Hair follicle dermal papilla cell (primary cell): ENCODE measurements at places on chromosomes 13 and 19. TPM values are rescaled to one million over a fixed set of nuclear protein-coding genes. Genes with fewer than 3 reads are reported as not detected.

Gene DNAJC15
- 10.2 and 12.8 TPM in 2 replicates for total RNA-seq

Gene MARCHF2
- total RNA-seq = 82.6 and 90.2 TPM in 2 replicates

Gene SBSN
- total RNA-seq = 0.65 and 1.6 TPM in 2 replicates

Gene CDX2
- not detected in 2 replicates for total RNA-seq

Gene METTL21C
- not detected in 2 replicates for total RNA-seq

Gene UPK1A
- total RNA-seq = not detected in 2 replicates

Gene DAND5
- 0.65 and 0.85 TPM in 2 replicates for total RNA-seq

Gene WDR62
- total RNA-seq = 1.5 and 2.2 TPM in 2 replicates

Gene ZNF317
- total RNA-seq = 28.5 and 30.0 TPM in 2 replicates

Gene NAPSA
- total RNA-seq = not detected in 2 replicates

Gene ZNF443
- 1.8 TPM in 2 replicates for total RNA-seq

Gene RYR1
- under 0.01 TPM in 2 replicates for total RNA-seq

Gene SYDE1
- 83.4 and 90.7 TPM in 2 replicates for total RNA-seq

Gene UHRF1
- total RNA-seq = 13.7 and 19.1 TPM in 2 replicates

Gene LSR
- 0.36 and 0.49 TPM in 2 replicates for total RNA-seq

Gene PLIN5
- not detected in 2 replicates for total RNA-seq

Gene LIM2
- not detected in 2 replicates for total RNA-seq

Gene TRPM4
- total RNA-seq = 32.6 and 32.7 TPM in 2 replicates

Gene CGB3
- total RNA-seq = not detected in 2 replicates

Gene SHANK1
- 10.4 and 14.0 TPM in 2 replicates for total RNA-seq

Gene CLEC4G
- total RNA-seq = not detected in 2 replicates

Gene TUBA3C
- total RNA-seq = not detected in 2 replicates

Gene ANGPTL8
- total RNA-seq = not detected in 2 replicates

Gene RFPL4AL1
- not detected in 2 replicates for total RNA-seq

Gene ZNF763
- 0.81 and 0.85 TPM in 2 replicates for total RNA-seq

Gene RRAS
- 36.7 and 55.3 TPM in 2 replicates for total RNA-seq

Gene SPPL2B
- 29.3 and 36.0 TPM in 2 replicates for total RNA-seq

Gene ZNF566
- 8.8 and 11.4 TPM in 2 replicates for total RNA-seq

Gene SSC5D
- total RNA-seq = 48.0 and 60.0 TPM in 2 replicates

Gene PLPP2
- 3.8 and 14.8 TPM in 2 replicates for total RNA-seq

Gene FCAR
- total RNA-seq = not detected in 2 replicates

Gene NOTCH3
- 6.9 and 14.4 TPM in 2 replicates for total RNA-seq

Gene PRR36
- not detected in 2 replicates for total RNA-seq

Gene PAN3
- 31.5 and 35.2 TPM in 2 replicates for total RNA-seq

Gene C5AR1
- total RNA-seq = 0.49 TPM in 1 of 2 replicates, not detected in the other
